ENCODE measurements at places on chromosomes 12 and 14. TPM values are rescaled to one million over a fixed set of nuclear protein-coding genes. Genes with fewer than 3 reads are reported as not detected.

DNA sequence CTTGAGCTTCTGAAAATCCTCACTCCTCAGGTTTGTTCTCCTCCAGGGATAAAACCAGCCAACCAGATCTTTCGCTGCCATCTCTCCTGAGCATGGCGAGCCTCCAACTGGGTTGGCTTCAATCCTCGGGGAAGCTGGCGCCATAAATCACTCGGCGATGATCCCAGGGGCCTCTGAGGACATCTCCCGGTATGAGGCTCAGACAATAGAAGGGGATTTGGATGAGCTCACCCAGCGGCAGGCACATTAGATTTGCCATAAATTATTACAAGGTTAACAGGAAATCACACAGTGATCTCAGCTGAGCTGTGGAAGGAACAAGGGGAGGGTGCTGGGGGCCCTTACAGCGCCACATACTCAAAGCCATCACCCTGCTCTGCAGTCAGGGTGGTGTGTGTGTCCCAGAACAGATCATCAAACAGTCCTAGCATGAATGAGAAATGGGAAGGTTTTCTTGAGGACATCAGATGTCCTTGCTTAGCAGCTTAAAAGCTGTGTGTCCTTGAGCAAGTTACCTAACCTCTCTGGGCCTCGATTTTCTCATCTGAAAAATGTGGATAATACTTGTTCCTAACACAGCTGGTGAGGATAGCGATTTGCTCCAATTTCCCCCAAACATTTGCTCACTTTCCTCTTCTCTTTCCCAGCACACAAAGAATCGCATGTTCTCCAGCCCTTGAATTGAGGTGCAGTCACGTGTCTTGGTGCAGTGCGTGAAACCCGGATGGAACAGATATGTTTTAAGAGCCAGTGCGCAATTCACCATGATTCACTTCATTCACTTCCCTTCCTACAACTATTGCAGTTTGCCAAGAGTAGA, 142.8 kb downstream of the SCARB1 start:
- no peak for DNase-seq

C1R gene
- not detected for total RNA-seq

DNA sequence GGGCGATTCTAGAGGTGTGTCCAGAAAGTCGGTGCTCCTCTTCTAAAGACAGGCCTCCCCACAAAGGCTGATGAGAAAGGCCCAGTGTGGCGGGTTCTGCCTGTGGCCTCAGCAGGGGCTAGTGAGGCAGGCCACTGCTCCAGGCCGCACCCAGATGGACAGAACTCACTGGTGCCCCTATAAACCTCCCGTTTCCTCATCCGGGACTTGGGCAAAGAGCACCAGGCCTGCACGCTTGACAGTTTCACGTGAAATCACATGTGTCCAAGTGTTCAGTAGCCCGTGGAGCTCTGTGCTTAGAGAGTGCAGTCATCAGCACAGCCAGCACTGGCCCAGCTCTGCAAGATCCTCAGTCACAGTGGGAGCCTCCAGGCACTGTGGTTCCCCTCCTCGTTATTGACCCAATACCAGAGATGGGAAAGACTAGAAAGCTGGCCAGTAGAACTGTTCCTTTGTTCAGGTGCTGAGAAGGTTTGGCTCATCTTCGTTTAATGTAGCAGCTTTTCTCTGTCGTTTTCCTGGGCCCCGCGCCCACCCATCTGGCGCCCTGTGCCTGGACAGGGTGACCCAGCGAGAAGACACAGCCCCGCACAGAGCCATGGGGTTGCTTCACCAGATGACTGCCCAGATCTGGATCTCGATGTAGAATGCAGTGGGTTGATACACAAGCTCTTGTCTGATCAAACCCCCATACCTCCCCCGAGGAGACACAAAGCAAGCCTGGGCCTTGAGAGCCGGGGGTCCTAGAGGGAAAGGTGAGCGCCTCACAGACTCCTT, 26.3 kb downstream of the IL31 start:
- DNase-seq, result no peak

- DNase-seq, result no peak
Measured at GRCh38 chr12:105982022-105982421, 156.7 kb downstream of the NUAK1 start.

GRCh38 chr14:87434680-87435079, 558.3 kb downstream of the GALC start:
- no peak for DNase-seq

DNA sequence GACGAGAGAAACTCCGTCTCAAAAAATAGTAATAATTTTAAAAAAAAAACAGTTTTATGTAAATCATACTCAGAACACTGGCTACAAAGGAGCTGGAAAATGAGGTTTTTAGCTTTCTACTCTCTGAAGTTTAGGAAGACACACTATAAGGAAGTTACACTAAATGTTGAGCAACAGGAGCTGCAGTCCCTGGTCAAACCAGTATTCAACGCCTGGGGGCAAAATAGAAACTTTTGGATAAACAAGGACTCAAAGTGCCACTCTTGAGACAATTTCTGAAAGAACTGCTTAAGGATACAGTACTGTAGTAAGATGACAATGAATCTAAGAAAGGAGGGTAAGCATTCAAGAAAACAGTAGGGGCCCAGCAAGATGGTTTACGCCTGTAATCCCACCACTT, 29.3 kb downstream of the ACTR6 start:
- DNase-seq, result no peak

- no peak for DNase-seq
Measured at GRCh38 chr14:51957950-51958349, 31.4 kb upstream of the RTRAF start.

DNA sequence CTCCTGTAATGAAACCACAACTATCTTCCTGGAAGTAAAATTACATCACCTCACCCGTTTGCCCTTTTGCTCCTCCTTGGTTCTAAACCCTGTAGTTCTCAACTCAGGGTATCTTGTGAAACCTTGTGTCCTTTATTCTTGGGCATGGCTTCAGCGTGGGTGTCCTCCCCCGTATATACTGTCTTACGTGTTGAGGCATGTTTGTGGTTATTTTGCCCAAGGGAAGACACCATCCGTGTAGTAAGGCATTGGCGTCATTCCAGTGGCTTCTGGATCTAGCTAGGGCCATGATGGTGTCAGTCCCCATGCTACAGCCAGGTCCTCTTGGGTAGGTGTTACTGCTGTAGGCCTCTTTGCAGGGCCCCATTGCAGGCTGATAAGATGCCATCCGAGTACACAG, 115.4 kb downstream of the ZFP36L1 start:
- no peak for DNase-seq

- DNase-seq, result peak; percentile 83
Measured at GRCh38 chr12:51217968-51218606, at the start of gene POU6F1. TSS of gene POU6F1 (minus strand) at chr12:51218062. CDS start at chr12:51206836, 11,226 bp downstream.

- peak; percentile 35 for DNase-seq
Measured at GRCh38 chr12:39587225-39587624, 32.4 kb downstream of the ABCD2 start.

GRCh38 chr12:115543269-115543668, 734.2 kb downstream of the MED13L start:
- no peak for DNase-seq

- DNase-seq, result no peak
Measured at GRCh38 chr12:27081668-27082111, 688 bp downstream of the C12orf71 start.

AGAP2 gene
- 26.5 TPM for total RNA-seq

GRCh38 chr12:94127239-94128131, 20.9 kb upstream of the PLXNC1 start:
- no peak for DNase-seq

GRCh38 chr12:12902036-12902435, 10.7 kb downstream of the GPRC5A start:
- DNase-seq, result no peak

DNA sequence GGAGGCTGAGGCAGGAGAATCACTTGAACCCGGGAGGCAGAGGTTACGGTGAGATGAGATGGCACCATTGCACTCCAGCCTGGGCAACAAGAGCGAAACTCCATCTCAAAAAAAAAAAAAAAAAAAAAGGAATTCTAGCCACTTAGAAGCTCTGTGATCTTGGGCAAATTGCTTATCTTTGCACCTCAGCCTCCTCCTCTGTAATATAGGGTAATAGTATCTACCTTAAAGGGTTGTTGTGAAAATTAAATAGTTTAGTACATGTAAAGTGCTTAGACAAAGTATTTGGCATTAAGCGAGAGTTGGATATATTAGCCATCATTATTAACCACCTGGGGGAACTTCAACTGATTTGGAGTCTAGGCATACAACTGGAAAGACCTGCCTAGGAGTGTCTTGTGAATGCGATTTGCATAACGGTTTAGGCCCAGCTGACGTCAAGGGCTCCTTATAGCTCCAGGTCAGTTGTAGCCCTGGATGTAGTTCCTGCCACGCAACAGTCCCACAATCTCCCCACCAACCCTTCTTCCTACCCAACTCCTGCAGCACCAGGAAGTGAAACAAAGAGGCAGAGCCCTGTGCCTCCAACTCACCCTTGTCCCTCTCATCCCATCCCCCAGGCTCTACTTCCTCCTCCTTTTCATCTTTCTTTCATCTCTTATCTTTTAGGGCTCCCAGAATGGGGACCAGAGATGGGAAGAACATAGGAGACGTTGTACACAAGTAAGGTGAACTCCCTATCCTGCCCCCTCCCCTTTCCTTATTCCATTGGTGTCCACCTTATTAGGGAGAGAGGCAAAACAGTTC, 2.1 kb upstream of the IL23A start:
- peak; percentile 80 for DNase-seq
